ENCODE measurements at places on chromosomes 2 and 18. TPM values are rescaled to one million over a fixed set of nuclear protein-coding genes. Genes with fewer than 3 reads are reported as not detected.
A peak's percentile ranks its signal among the peaks of the same experiment; 100 is the strongest.

GRCh38 chr2:236882930-236883329 lies 202.8 kb upstream of the COPS8 start:
- H3K4me3 ChIP-seq, result no peak overlapping the region
- no peak overlapping the region for H3K27ac ChIP-seq
- no peaks in the 10 kb centered on the region for H3K4me1 ChIP-seq
- H3K36me3 ChIP-seq, result no peaks in the 10 kb centered on the region
- DNase-seq, result no peak

- no peaks in the 10 kb centered on the region for H3K4me1 ChIP-seq
- H3K4me3 ChIP-seq, result no peak overlapping the region
These were observed 81.5 kb upstream of the YWHAQ start for GRCh38 chr2:9712263-9712662.

VWC2L gene
- not detected for polyA plus RNA-seq

WDR54 gene
- 37.6 TPM for polyA plus RNA-seq

DNA sequence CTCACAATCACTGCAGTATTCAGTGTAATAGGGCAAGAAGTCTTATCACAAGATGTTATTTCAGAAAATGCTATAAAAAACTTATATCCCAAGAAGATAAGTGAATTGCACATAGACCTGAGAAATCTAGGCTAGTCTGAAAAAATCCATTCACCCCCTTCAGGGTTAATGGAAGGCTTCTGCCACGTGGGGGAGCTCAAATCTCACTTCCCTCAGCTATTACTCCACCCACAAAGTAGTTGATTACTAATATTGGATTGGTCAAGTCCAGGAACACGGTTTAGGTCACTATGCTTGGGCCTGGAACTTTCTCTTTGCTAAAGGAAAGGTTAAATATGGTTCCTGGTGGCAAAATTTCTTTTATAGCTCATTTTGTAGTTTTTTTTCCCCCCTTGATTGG lies 51.2 kb upstream of the ADAM23 start:
- no peak for DNase-seq
- no peak overlapping the region for H3K4me3 ChIP-seq
- no peaks in the 10 kb centered on the region for H3K36me3 ChIP-seq
- H3K27me3 ChIP-seq, result no peaks in the 10 kb centered on the region
- H3K27ac ChIP-seq, result no peak overlapping the region

GRCh38 chr2:24915175-24915574 lies 4.9 kb downstream of the ADCY3 start:
- H3K27me3 ChIP-seq, result no peaks in the 10 kb centered on the region
- H3K4me3 ChIP-seq, result no peak overlapping the region
- no peak for DNase-seq
- H3K4me1 ChIP-seq, result no peaks in the 10 kb centered on the region

DNA sequence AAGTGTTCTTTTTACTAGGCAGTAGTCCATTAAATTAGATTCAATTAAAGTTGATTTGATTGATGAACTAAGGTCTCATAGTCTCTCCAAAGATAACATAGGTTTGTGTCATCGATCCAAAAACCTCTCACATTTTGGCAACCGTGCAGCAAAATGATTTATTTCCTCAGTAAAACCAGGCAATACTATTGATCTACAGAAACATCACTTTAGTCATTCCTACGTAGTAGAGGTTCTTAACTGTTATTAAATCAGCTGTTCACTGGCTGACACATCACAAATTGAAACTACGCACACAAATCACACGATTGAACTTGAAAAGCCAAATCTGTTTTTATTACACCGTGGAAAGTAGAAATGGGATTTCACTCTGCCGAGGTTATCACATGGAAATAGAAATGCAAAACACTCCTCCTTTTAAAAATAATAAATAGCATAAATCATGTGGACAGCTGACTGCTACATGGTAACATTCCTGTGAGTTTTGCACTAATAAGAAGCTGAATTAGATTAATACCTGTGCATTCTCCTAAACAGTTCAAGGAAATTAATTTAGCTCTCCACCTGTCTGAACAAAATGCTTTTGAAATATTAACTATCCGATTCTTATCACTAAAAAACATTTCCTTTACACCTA lies 262.5 kb downstream of the CDH20 start:
- H3K27ac ChIP-seq, result no peak overlapping the region
- no peak for DNase-seq
- H3K4me1 ChIP-seq, result no peaks in the 10 kb centered on the region
- no peaks in the 10 kb centered on the region for H3K27me3 ChIP-seq
- no peaks in the 10 kb centered on the region for H3K36me3 ChIP-seq

- no peak overlapping the region for H3K4me3 ChIP-seq
- peak overlapping the region; percentile 47 for H3K27ac ChIP-seq
- DNase-seq, result no peak
- no peaks in the 10 kb centered on the region for H3K27me3 ChIP-seq
These were observed 77.1 kb downstream of the HS1BP3 start for GRCh38 chr2:20573620-20574422.

DNA sequence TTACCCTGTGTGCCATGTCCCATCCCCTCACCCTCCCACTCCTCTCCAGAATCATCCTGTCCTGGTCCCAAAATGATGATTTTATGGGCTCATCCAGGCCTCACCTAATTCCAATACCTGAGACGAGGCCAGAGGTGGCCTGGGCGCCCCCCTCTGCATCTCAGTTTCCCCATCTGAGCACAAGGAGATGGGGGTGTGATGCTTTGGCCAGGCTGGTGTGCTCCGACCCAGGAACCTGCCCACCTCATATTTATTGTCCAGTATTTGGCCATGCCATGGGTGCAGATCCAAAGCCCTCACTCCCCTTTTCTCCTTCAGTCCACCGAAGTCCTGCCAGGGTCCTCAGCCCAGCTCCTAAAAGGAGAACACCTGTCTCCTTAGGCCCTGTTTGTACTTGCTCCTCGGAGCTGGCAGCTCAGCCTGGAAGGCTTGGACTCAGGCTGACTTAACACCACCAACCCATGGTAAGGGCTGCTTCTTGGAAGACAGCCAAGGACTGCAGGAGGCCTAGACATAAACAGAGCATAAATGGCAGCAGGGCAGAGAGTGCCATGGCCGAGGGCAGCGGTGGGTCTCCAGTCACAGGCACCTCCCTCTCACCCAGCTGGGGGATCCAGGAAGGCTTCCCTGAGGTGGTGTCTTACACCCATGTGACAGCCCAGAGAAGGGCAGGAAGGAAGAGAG lies 3.6 kb downstream of the TEX51 start:
- no peak overlapping the region for H3K4me3 ChIP-seq
- no peak for DNase-seq
- H3K27me3 ChIP-seq, result no peaks in the 10 kb centered on the region
- H3K36me3 ChIP-seq, result no peaks in the 10 kb centered on the region
- H3K4me1 ChIP-seq, result no peaks in the 10 kb centered on the region

LRP2 gene
- 44.7 TPM for polyA plus RNA-seq

TMEM150A gene
- 61.2 TPM for polyA plus RNA-seq

MTX2 gene
- polyA plus RNA-seq, result 120 TPM

ACOXL gene
- polyA plus RNA-seq, result not detected

DNA sequence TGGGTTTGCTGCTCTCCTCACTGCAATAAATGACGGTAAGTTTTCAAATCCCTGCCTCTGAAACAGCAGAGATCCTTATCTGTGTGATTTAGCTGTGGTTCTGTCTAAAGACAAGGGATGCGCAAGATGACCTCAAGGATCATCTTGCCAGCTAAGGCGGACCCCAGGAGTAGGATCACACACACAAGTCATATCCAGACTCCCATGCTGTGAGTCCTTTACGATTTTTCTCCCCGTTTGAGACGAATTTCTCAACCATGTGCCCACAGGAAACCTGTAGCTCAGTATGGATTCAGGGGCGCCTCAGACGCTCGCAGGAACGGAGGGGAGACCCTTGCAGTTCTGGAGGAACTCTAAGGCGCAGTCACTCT lies 11.1 kb upstream of the DCTN1 start:
- no peak for DNase-seq
- H3K4me1 ChIP-seq, result peaks cover 9% of the 10 kb centered on the region
- no peaks in the 10 kb centered on the region for H3K27me3 ChIP-seq
- H3K4me3 ChIP-seq, result peak overlapping the region; percentile 85

DNA sequence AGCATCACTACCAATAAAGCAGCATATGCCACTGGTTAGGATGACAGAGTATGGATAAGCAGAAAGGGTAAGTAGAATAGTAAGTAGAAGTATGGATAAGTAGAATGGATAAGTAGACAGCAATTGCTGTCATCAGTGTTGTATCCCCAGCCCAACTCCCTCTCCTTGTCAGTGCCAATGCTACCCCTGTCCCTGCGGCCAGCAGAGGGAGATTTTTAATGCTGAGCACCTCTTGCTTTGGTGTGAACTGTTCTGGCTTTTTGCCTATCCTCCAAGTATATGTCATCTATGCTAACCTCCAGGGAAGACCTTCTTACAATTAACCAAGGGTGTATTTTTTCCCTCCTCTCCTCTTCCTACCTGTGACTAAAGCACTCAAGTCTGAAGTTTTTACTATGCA lies 136.7 kb upstream of the SPHKAP start:
- H3K4me1 ChIP-seq, result no peaks in the 10 kb centered on the region
- no peak overlapping the region for H3K27ac ChIP-seq
- no peaks in the 10 kb centered on the region for H3K36me3 ChIP-seq

DNA sequence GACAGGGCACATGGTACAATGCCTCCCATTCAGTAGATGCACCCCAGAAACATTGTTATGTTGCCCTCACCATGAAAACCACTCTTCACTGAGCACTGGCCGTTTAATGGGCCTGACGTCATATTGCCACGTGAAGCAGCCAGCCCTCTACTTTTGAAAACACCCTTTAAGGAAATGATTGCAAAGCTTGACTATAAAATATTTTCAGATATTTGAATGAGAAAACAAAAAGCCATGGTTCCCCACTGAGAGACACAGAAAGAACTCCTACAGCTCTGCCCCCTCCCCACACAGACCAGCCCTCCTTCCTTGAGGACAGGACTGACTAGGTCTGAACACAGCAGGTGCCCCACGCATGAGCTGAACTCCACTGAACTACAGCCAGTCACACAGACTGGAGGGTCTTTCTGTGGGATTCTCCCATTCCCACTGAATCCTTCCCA lies 349.1 kb downstream of the ANAPC1 start:
- H3K36me3 ChIP-seq, result no peaks in the 10 kb centered on the region
- H3K4me1 ChIP-seq, result peaks cover 6% of the 10 kb centered on the region
- H3K27me3 ChIP-seq, result no peaks in the 10 kb centered on the region
- DNase-seq, result no peak
- H3K4me3 ChIP-seq, result no peak overlapping the region

- H3K4me3 ChIP-seq, result no peak overlapping the region
- H3K27me3 ChIP-seq, result no peaks in the 10 kb centered on the region
- H3K4me1 ChIP-seq, result no peaks in the 10 kb centered on the region
- H3K36me3 ChIP-seq, result no peaks in the 10 kb centered on the region
These were observed 25.6 kb upstream of the ZNF407 start for GRCh38 chr18:74571895-74572680.

DNA sequence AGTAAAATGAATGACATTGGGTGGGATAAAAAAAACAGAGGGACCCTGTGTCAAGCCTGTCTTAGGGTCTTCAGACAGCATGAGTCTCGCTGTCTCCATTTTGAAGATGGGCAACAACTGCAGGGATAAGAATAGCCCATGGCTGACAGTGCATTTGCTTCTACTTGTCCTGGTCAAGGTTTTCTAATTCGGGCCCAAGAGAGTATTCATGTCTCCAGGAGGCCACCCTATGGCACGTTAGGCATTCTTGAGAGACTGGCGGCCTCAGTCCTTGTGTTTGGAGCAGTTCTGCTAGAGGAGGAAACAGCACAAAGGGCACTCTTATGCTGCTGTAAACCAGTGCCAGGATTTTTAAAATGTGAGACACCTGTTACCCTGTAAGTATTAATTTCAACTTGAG lies 9.5 kb upstream of the MYL1 start:
- H3K27ac ChIP-seq, result no peak overlapping the region
- H3K27me3 ChIP-seq, result no peaks in the 10 kb centered on the region
- no peak for DNase-seq
- H3K36me3 ChIP-seq, result no peaks in the 10 kb centered on the region

- no peaks in the 10 kb centered on the region for H3K4me1 ChIP-seq
- no peak for DNase-seq
- H3K27me3 ChIP-seq, result no peaks in the 10 kb centered on the region
- no peaks in the 10 kb centered on the region for H3K36me3 ChIP-seq
- no peak overlapping the region for H3K4me3 ChIP-seq
- H3K27ac ChIP-seq, result no peak overlapping the region
These were observed 59.9 kb downstream of the USP37 start for GRCh38 chr2:218508299-218508698.

GRCh38 chr18:47992976-47993375 lies 62.5 kb upstream of the SMAD2 start:
- H3K27ac ChIP-seq, result no peak overlapping the region
- DNase-seq, result no peak
- no peaks in the 10 kb centered on the region for H3K4me1 ChIP-seq
- no peaks in the 10 kb centered on the region for H3K36me3 ChIP-seq
- H3K4me3 ChIP-seq, result no peak overlapping the region
- H3K27me3 ChIP-seq, result no peaks in the 10 kb centered on the region

- no peaks in the 10 kb centered on the region for H3K27me3 ChIP-seq
- no peaks in the 10 kb centered on the region for H3K36me3 ChIP-seq
- no peaks in the 10 kb centered on the region for H3K4me1 ChIP-seq
- no peak overlapping the region for H3K4me3 ChIP-seq
- no peak overlapping the region for H3K27ac ChIP-seq
These were observed 99.1 kb downstream of the TACR1 start for GRCh38 chr2:75100011-75100800.

DNA sequence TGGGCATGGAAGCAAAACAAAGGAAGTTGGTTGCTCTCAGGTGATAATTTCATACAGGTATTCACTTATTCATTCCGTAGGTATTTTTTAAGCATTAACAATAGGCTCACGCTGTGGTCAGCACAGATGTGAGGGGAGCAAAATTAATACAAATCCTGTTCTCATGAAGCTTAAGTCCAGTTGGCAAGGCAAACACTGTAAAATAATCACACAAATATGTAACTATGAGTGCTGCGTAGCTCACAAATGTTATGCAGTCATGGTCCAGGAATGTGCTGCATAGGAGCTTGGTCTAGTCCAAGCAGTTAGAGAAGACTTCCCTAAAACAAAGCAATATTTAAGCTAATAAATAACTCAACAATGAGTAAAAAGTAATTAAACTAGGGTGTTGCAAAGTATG lies 23.9 kb downstream of the SP5 start:
- no peaks in the 10 kb centered on the region for H3K27me3 ChIP-seq
- H3K27ac ChIP-seq, result no peak overlapping the region
- no peak for DNase-seq

- peak; percentile 54 for DNase-seq
- no peaks in the 10 kb centered on the region for H3K36me3 ChIP-seq
- H3K4me1 ChIP-seq, result no peaks in the 10 kb centered on the region
These were observed 52.1 kb upstream of the CTIF start for GRCh38 chr18:48486754-48487153.

GRCh38 chr18:62964432-62964831 lies 249.1 kb downstream of the PHLPP1 start:
- no peaks in the 10 kb centered on the region for H3K36me3 ChIP-seq
- no peaks in the 10 kb centered on the region for H3K4me1 ChIP-seq
- DNase-seq, result no peak

GRCh38 chr18:73752546-73752945 lies 395.1 kb downstream of the FBXO15 start:
- H3K27me3 ChIP-seq, result no peaks in the 10 kb centered on the region
- H3K36me3 ChIP-seq, result no peaks in the 10 kb centered on the region
- no peaks in the 10 kb centered on the region for H3K4me1 ChIP-seq

CNTNAP5 gene
- polyA plus RNA-seq, result not detected
